ENCODE measurements at places on chromosomes 13 and 19.

GRCh38 chr13:69617587-69617986 lies 490.0 kb upstream of the ATXN8OS start:
- no peak for DNase-seq

- DNase-seq = peak; percentile 82
Measured at GRCh38 chr19:8396563-8397203, 6.5 kb downstream of the RAB11B start.

GRCh38 chr13:109684084-109684823 lies 102.1 kb downstream of the IRS2 start:
- DNase-seq = no peak

DNA sequence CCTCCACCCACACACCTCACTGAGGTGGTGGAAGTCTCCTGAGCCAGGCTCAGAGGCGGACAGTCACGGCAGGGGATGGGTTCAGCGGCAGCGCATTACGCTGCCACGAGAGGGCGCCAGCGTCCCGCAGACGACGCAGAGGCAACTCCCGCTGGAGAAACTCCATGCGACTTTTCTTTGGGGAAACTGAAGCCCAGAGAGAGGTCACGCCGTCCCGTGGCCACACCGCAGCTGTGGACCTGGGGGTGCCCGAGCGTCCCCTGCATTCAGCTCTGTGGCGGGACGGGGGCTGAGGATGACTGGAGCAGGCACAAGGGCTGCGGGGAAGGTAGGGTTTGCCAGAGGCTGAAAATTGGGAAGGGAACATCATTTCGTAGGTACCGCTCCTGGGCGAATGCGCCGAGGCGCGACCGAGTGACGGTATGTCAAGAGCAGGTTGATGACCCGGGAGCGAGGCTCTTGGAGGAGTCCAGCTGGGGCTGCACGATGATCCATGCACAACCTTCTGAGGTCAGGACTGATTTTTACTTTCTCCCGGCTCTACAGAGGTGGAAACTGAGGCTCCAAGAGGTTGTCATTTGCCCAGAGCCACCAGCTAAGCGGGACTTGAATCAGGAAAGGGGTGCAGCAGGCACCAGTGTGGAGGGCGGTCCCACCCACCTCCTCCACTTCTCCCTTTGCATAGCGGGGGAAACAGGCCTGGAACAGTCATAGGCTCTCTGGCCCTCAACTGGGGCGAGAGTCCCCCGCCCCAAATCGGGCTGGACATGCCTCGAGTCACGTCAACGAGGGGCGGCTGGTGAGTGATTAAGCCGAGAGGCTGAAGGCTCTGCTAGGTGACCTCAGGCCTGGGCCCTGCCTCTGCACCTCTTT lies 690 bp upstream of the ARRDC2 start:
- peak; percentile 78 for DNase-seq

DNA sequence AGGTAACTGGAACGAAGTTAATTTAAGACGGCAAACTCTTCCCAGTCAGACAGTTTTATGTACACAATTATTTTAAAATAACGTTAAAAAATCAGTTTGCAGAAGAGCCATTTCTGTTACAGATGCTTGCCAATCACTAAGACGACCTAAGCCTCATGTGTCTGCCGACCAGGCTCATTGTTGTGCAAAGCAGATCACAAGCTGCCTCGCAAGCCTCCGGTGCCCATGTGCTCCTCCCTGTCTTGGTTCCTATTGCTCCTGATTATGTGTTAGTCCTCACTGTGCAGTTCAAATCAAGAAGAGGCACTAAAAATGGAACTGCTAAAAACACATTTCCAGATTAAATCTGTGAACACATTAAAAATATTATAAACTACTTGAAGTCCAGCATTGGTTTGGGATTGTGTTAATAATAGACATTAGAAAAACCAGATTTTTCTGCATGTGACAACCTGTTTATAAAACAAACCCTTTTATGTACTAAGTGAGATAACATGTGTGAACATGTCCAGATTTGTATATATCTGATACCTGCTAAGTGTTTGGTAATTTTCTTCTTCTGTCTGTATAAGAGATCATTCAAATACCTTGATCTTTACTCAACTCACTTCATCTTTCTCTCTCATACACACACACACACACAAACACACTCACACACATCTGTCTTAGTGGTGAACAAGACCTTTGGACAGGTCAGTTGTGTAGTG lies 81.9 kb upstream of the SLC15A1 start:
- DNase-seq = no peak

GRCh38 chr19:45682117-45682516 lies 9.6 kb downstream of the SNRPD2 start:
- DNase-seq = no peak

DNA sequence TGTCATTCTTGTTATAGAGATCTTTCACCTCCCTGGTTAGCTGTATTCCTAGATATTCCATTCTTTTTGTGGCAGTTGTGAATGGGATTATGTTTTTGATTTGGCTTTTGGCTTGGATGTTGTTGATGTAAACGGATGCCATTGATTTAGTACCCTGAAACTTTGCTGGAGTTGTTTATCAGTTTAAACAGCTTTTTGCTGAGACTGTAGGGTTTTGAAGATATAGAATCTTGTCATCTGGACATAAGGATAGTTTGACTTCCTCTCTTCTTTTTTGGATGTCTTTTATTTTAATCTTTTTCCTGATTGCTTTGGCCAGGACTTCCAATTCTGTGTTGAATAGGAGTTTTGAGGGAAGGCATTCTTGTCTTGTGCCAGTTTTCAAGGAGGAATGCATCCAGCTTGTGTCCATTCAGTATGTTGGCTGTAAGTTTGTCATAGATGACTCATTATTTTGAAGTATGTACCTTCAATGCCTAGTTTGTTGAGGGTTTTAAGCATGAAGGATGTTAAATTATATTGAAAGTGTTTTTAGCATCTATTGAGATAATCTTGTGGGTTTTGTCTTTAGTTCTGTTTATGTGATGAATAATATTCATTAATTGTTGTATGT lies 16.8 kb downstream of the ZNF431 start:
- DNase-seq = no peak

- DNase-seq = no peak
Measured at GRCh38 chr19:48796298-48797083, 14.3 kb downstream of the BCAT2 start.

DNA sequence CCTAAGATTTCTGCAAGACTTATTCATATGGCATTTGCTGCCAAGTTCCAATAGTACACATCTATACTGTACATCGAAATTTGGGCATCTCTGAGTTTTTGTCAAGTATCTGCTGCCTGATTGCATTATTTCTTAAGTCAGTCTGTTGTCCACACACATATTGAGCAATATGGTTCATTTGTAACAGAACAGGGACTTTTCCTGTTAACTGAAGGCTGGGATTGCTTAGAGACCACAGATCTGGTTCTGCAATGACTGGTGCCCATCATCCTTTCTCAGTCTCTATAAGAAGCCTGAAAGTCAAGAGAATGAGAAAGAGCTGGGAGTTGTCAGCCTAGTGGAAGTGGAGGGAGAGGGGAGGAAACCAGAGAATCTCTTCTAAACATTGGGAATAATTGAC lies 22.5 kb upstream of the MYCBP2 start:
- DNase-seq = no peak

DNA sequence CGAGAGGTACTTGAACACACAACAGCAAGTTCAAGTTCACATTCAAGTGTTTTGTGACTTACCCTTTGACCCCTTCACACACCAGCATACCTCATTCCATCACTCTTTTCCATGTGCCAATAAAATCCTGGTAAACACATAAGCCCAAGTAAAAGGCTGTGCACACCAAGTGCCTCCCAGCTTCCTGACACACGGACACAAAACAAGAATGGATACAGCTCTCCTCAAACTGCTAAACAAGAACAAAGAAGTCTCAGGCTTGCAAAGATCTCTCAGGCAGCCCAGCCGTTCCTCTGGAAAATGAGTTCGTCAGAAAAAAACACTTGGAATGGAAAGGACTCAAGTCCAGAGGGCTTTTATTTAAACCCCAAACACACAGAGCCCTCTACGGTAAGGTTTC lies 83.7 kb downstream of the NUFIP1 start:
- no peak for DNase-seq

DNA sequence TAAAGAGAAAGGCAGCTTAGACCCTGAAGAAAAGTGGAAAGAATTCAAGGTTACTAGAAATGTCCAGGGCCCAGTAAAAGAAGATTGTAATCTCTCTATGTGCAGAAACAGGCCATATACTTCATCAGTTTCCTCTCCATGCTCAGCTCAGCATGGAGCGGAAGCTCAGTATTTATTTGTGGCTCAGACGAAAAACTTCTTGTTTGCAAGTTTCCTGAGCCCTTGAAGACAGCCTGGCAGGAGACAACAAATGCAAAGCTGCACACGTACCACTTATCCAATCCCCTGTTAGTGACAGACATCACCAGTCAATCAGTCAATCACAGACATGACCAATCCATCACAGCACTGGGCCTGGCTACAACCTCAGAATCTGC lies 8.1 kb upstream of the KLF2 start:
- no peak for DNase-seq

- DNase-seq = no peak
Measured at GRCh38 chr19:49779731-49780555, 13.1 kb downstream of the AP2A1 start.

- no peak for DNase-seq
Measured at GRCh38 chr13:27523346-27524073, 73.1 kb upstream of the MTIF3 start.

DNA sequence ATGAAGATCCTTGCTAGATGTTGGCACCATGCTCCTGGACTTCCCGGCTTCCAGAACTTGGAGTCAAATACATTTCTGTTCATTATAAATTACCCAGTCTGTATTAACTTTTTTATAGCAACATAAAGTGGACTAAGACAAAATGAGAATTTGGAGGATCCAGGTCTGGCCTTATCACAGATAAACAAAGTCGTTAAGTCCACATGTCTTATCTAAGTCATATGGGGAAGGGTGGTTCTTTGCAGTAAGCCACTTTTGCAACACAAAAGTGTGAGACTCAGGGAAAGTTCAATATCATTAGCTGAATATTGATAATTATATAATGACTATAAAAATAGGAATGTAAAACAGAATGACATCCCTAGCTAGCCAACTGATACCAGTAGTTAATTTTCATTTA lies 91.6 kb upstream of the SIAH3 start:
- no peak for DNase-seq

GRCh38 chr19:18504886-18505610 lies 16.8 kb downstream of the ELL start:
- no peak for DNase-seq

GRCh38 chr19:46035986-46036743 lies 4.6 kb downstream of the IGFL4 start:
- DNase-seq = no peak

GRCh38 chr19:9956956-9957355 lies 20.6 kb upstream of the OLFM2 start:
- DNase-seq = no peak

GRCh38 chr19:48424694-48425219 lies 21.0 kb upstream of the GRWD1 start:
- DNase-seq = no peak

- DNase-seq = no peak
Measured at GRCh38 chr19:57675881-57676280, 5.9 kb upstream of the ZNF551 start.

GRCh38 chr19:28065026-28065425 lies 1147.9 kb downstream of the UQCRFS1 start:
- DNase-seq = no peak

- DNase-seq = no peak
Measured at GRCh38 chr19:40502647-40503319, 36.0 kb downstream of the SPTBN4 start.

GRCh38 chr13:110225609-110226574 lies 81.1 kb downstream of the COL4A1 start:
- no peak for DNase-seq

- no peak for DNase-seq
Measured at GRCh38 chr13:74886502-74886901, 595.5 kb downstream of the TBC1D4 start.

GRCh38 chr13:45301263-45301662 lies 39.7 kb downstream of the TPT1 start:
- DNase-seq = no peak

DNA sequence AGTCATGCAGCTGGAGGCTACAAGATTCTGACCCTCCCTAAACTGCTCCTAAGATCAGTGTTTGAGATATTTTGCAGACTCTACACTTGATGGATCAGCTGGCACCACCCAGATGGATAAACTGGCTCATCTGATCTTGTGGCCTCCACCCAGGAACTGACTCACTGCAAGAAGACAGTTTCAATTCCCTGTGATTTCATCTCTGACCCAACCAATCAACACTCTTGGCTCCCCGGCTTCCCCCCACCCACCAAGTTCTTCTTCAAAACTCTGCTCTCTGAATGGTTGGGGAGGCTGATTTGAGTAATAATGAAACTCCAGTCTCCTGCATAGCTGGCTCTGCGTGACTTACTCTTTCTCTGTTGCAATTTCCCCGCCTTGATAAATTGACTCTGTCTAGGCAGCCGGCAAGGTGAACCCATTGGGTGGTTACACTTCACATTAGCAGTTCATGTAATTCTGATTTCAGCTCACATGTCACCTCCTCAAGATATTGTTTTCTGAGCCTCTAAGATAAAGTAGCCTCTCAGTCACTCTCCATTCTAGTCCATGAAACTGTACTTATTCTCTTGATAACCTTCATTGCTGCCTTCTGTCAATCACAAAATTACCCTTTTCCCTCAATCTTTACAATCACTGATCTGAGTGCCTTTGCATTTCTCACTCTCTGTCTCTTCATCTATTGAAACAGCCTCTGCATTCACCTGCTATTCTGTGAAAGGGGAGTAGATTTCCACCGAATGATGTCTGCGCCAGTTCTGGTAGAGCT lies 9.9 kb upstream of the FPR3 start:
- DNase-seq = no peak

DNA sequence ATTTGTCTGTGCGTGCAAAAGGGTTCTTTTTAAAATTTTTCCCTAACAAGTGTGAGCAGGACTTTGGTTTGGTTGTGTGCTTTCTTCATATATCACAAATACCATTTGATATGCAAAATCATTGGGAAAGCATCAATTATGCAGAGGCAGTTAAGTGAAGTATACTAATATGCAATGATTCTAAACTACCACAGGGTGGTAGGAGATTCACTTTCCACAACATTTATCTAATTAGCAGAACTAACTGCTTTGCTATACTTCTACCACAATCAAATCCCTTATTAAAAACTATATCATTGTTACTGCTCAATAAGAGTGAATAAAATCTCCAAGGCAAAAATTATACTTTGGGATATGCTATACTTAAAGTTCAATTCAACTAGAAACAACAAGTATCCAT lies 2738.9 kb upstream of the PCDH20 start:
- DNase-seq = no peak

GRCh38 chr19:892243-892893 lies 619 bp downstream of the MED16 start:
- no peak for DNase-seq

GRCh38 chr13:20901668-20902437 lies 693 bp downstream of the XPO4 start:
- DNase-seq = no peak

- DNase-seq = no peak
Measured at GRCh38 chr13:51959773-51960172, 51.5 kb downstream of the ATP7B start.

Data from posterior cingulate gyrus (tissue), 11 donors.